ENCODE measurements at places on chromosomes 13 and 19.

GRCh38 chr19:54302257-54302656 lies 10.7 kb downstream of the LILRA5 start:
- DNase-seq: no peak

GRCh38 chr13:61415749-61416148 lies at the start of gene PCDH20:
PCDH20 (minus strand) TSS chr13:61415849; CDS start chr13:61415158, 691 bp downstream.
- DNase-seq: no peak

GRCh38 chr13:64556376-64556775 lies 2673.8 kb downstream of the PCDH9 start:
- DNase-seq: no peak

- DNase-seq: no peak
These were observed 329.3 kb downstream of the SPRY2 start for GRCh38 chr13:80011448-80012212.

DNA sequence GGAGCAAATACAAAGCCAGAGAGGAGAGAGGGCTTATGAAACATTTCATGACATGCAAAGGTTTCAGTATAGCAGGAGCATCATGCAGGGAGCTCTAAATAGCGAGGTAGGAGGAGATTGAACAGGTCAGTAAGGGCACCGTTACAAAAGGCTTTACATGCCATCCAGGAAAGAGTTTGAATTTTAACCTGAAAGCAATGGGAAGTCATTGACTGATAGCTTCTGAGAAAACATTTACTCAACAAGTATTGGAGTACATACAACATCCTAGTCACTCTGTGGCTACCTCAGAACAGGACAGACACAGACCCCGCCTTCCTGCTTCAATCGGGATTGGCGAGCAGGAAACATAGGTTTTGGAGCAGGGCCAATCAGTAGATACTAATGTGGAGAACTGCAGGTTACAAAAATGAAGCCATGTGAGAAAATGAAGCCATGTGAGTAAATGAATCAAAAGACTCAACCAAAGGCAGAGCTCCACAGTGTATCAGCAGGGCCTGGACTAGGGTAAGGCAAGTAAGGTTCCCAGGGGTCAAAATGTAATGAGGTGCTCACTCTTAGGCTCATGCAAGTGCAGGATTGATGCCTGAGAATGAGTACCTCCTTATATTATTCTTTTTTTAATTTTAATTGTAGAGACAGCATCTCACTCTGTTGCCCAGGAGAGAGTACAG lies 46.8 kb upstream of the FNDC3A start:
- DNase-seq: no peak

- no peak for DNase-seq
These were observed 25.2 kb upstream of the PDCD5 start for GRCh38 chr19:32555786-32556185.

GRCh38 chr19:5484398-5485285 lies 29.4 kb downstream of the ZNRF4 start:
- DNase-seq: no peak

- no peak for DNase-seq
These were observed 22.5 kb downstream of the PABPC3 start for GRCh38 chr13:25118378-25118905.

GRCh38 chr19:5016781-5017180 lies 47.9 kb downstream of the KDM4B start:
- DNase-seq: no peak

- no peak for DNase-seq
These were observed 1.4 kb upstream of the PLIN4 start for GRCh38 chr19:4519521-4520277.

- DNase-seq: no peak
These were observed 149.8 kb downstream of the EFNB2 start for GRCh38 chr13:106385654-106386053.

DNA sequence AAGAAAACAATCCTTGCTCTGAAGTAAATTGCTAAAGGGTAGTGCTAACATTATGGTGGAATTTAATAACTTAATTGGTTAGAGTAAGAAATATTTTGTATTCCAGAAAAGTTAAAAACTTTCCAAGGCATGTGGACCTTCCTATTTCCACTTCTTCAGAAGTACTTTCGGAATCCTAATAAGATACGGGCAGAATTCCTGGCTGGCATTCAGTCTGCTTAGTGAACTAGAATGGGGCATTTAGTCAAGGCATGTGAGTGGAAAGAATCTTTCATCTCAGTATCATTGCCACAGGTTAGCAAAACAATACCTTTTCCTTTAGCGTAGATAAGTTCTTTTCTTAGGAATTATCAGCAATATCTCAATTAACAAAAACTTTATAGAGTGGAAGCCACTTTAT lies 85.1 kb downstream of the TNFRSF19 start:
- DNase-seq: no peak

- no peak for DNase-seq
These were observed 3.0 kb downstream of the ABCA7 start for GRCh38 chr19:1042689-1043511.

DNA sequence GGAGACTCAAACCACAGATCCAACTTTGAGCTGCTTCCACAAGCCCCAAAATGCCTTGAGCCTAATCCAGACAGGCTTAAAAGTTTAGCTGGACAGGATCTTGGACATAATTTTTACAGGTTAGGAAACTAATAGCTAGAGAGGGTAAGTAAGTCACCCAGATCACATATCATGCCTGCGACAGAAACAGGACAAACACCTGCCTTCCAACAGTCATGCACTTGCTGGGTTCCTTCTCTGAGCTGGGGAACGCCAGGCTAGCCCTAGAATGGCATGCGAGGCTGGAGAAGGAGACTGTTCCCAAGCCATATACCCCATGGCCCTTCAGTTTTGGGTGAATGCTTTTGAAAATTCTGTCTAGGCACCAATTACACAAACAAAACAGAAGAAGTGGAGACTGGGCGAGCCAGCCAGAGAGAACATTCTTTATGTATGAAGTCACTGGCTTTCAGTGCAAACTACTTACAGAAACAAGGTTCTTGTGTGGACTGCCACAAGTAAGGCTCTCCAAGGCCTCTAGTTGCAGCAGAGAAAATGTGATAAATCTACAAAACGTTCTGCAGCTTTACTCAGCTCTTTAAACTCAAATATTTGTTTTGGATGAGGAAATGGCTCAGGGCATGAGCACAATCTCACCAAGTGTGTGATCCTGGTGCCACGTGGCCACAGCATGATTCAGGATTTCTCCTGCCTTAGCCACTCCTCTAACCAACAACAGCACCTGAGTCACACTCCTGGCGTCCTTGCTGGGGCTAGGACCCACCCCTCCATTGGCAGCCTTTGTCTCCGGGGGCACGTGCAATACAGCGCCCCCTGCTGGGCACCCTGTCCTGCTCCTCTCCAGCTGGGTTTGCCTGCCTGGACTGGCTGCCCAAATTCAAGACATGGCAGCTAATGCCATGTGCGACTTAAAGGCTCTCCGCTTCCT lies 73.4 kb upstream of the UBL3 start:
- DNase-seq: no peak

DNA sequence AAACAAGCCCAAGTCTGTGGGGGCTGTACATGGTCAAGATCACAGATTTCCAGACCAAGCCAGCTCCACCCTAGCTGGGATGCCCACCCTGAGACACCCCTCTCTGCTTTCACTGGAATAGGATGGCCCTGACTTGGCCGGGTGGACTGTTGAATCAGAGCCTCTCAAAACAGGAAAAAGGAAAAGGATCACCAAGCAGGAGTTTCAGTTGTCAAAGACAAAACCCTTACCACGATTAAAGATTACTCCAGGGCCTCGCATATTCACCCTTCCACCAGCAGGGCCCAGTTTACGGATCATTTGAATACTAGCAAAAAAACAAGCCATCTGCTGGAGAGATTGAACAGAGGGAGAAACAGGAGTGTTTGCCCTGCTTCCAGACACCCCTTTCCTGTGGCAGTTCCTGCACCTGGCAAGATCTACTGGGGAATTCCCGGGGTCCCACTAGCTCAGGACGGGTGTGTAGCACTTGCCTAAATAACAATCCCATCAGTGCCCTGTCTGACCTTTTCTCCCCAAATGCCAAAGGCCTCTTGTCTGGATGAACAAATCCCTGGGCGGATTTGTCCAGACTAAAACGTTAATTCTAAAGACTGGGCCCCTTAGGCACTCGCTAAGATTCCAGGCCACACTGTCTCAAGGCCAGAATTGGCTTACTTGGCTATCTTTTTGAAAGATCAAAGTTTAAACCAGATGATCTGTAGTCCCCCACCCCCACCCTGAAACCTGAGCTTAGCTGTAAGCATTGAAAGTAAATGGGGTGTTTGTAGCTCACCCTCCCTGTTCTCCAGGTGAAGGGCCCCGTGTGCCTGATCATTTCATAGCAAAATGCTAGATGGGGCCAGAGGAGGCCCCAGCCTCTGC lies 38.4 kb downstream of the ACTN4 start:
- no peak for DNase-seq

DNA sequence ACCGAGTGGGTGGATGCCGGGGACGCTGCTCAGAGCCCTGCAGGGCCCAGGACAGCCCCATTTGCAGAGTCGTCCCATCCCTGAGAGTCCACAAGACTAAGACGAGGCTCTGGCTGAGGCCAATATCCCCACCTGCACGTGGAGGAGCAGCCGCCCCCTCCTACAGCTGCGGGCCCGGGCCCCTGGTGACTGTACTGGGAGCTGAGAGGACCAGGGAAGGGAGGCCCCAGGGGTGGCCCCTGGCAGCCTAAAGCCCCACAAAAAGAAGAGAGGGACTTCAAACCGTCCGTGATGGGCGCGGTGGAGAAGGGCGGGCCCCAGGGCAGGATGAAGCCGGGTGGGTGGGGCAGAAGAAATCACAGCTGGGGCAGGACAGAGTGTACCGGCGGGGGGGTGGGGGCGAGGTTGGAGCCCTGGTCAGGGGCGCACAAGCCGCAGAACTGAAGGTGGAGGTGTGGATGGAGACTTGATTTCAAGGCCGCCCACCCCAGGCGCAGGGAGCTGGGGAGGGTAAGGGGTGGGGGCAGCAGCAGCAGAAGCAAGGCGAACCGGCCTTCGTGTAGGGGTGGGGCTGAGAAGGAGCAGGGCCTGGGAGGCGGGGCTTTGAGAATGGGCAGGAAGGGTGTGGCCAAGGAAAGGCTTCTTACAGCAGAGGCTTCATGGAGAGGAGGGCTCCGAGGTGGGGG lies 12.9 kb downstream of the CFD start:
- no peak for DNase-seq

- DNase-seq: peak; percentile 48
These were observed at the start of gene ZNF846 for GRCh38 chr19:9768175-9769112. ZNF846 (minus strand) TSS chr19:9768738; CDS start chr19:9764950, 3,788 bp downstream.

- no peak for DNase-seq
These were observed 116.3 kb downstream of the RAB20 start for GRCh38 chr13:110445183-110445582.

- DNase-seq: no peak
These were observed 437.4 kb upstream of the SPRY2 start for GRCh38 chr13:80778297-80778696.

- DNase-seq: no peak
These were observed 11.6 kb upstream of the ZBTB45 start for GRCh38 chr19:58531034-58531840.

- no peak for DNase-seq
These were observed 7.9 kb upstream of the NEK5 start for GRCh38 chr13:52136763-52137162.

All from cortex of kidney (tissue), 1 donor.